ENCODE measurements at places on chromosomes 16 and 17.

DNA sequence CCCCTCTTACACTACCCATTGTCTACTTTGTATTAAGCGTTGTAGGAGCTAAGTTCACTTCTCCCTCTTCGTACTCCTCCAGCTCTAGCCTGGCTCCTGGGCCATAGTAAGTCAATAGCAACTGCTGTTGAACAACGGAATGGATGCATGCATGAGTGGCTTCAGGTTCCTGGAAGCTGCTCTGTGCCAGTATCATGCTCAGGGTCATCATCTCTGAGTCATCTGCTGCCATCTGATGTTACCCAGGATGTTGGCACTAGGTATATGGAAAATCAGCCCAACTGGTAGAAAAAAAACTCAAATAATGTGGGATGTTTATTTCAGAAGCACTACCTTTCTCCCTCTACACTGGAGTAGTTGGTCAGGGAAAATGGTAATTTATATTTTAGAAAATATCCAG is 536.8 kb downstream of the NPIPA7 start:
- DNase-seq = peak; percentile 15

- peak; percentile 23 for DNase-seq
Observed at GRCh38 chr16:53159781-53160436, 105.1 kb downstream of the CHD9 start.

DNA sequence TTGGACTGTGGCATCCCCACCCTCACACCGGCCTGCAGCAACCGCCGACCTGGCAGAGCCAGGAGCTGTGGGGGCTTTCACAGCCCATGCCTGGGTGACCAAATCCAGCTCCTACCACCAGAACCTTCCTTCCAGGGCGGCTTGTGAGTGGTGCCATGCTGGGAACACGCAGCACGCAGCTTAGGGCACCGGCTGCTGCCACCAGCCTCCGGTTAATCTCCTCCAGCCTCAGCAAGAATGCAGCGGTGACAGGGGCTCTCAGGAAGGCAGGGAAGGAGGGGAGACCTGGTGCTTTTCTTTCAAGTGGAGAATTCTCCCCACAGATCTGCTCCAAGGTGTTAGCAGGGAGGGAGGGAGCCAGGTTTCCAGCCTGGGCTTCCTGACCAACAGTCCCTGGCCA is 32.3 kb upstream of the ANKRD40CL start:
- no peak for DNase-seq

- no peak for DNase-seq
Observed at GRCh38 chr16:84475643-84476240, 28.7 kb downstream of the MEAK7 start.

DNA sequence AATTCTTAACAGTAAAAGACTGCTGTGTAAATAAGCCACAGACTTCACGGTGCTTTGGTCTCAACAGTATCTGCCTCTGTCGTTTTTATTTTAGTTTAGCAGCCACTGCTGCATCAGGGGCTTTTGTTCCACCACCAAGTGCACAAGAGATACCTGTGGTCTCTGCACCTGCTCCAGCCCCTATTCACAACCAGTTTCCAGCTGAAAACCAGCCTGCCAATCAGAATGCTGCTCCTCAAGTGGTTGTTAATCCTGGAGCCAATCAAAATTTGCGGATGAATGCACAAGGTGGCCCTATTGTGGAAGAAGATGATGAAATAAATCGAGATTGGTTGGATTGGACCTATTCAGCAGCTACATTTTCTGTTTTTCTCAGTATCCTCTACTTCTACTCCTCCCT is 7.9 kb downstream of the HERPUD1 start:
- DNase-seq = no peak

DNA sequence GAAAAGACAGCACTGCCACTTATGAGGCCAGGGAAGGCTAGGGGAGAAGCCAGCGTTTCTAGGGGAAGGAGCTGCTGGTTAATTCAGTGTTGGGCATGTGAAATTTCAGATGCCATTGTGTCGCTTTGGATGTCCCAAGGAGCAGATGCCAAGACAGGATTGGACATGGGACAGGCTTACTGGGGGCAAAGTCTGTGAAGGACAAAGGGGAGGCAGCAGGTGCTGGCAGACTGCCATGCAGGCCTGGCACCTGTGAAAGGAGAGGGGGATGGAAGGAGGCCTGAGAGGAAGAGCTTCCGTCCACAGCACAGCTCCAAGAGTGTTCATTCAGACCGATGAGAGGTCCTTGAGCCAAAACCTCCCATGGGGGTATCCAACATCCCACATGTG is 255.5 kb upstream of the RPL38 start:
- DNase-seq = no peak

GRCh38 chr16:61616088-61616487 is 420.1 kb downstream of the CDH8 start:
- DNase-seq = no peak

GRCh38 chr16:59950431-59950830 is 1216.3 kb upstream of the GOT2 start:
- no peak for DNase-seq

DNA sequence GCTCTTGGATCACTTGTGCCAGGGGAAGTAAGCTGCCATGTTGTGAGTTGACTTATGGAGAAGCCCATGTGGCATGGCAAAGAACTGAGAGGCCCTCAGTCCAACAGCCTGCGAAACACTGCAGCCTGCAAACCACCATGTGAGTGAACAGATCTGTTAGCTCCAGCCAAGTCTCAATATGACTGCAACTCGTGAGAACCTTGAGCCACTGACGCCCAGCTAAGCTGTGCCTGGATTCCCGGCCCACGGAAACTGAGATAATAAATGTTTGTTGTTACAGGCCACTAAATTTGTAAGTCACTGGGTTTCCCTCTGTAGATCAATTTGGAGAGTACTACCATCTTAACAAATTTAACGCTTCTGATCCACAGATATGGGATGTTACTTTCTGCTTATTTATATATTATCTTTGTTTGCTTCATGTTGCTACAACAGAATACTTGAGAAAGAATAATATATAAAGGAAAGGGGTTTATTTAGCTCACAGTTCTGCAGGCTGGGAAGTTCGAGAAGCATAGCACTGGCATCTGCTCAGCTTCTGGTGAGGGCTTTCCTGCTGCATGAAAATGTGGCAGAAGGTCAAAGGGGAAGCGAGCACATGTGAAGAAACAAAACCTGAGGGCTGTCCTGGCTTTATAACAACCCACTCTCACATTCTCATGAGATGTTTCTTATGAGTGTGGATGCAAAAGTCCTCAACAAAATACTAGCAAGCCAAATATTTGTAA is 29.4 kb upstream of the ATP2A3 start:
- no peak for DNase-seq

GRCh38 chr16:83926726-83927397 is 26.2 kb upstream of the OSGIN1 start:
- peak; percentile 83 for DNase-seq

DNA sequence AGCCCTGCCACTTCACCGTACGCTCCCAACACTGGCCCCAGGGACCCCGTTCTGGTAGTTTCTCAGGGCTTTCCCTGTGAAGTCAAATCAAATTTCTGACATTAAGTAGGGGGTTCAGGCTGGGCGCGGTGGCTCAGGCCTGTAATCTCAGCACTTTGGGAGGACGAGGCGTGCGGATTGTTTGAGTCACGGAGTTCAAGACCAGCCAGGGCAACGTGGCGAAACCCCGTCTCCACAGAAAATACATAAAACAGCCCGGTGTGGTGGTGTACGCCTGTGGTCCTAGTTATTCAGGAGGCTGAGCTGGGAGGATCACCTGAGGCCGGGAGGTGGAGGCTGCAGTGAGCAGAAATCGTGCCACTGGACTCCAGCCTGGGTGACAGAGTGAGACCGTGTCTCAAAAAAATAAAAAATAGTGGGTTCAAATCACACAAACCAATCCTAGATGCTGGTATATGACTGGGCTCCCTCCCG is 632 bp downstream of the CYBC1 start:
- no peak for DNase-seq

DNA sequence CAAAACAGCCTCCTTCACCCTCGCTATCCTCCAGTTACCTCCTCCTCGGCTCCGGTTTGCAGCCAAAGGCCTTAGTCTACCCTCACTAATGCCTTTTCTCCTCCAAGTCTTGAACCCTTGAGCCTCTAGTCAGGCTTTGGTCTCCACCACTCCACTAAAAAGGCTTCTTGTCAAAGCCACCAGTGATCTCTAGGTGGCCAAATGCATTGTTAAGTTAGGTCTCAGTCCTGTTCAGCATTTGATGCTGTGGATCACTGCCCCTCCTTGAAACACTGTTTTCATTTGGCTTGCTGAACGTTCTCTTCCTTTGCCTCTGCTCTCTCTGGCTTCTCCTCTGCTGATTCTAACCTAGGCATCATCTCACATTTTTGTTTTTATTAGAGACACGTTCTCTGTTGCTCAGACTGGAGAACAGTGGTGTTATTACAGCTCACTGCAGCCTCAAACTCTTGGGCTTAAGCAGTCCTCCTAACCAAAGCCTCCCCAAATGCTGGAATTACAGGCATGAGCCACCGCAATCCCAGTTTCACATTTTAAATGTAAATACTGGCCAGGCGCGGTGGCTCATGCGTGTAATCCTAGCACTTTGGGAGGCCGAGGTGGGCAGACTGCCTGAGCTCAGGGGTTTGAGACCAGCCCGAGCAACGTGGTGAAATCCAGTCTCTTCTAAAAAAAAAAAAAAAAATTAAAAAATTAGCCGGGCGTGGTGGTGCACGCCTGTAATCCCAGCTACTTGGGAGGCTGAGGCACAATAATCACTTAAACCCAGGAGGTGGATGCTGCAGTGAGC is 1.1 kb downstream of the SGF29 start:
- DNase-seq = no peak

GRCh38 chr16:12092544-12092921 is 116.0 kb downstream of the SNX29 start:
- peak; percentile 24 for DNase-seq

GRCh38 chr17:8249621-8250500 is 772 bp downstream of the PFAS start:
- DNase-seq = no peak

DNA sequence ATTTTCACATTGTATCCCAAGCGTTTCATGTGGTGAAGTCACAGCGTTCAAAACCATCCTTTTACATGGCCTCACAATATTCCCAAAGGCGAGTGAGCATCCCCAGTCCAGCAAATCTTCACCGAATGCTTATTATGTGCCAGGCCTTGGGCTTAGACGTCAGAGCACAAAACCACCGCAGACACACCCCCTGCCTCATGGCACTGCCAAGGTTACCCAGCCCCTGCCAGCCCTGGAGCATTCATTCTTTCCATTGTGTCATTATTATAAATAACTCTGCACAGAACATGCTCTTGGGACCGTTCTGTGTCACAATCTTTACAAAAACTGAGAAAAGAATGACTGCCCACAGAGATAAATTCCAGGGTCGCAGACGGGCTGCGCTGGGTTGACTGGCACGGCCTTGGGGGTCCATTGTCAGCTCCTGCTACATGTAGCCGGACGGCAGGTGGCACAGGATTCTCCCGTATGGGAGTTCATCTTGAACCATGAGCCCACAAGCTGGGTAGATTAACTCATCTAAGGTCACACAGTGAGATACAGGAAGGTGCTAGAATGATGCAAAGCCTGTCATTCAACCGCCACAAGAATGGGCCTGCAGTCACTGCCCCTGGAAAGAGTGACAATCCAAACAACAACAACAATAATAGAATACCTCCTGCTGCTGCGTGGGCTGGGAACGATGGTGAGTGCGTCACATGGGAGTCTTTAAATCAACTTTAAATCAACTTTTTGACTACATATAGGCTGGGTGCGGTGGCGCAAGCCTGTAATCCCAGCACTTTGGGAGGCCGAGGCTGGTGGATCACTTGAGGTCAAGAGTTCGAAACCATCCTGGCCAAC is 4.5 kb upstream of the NECAB2 start:
- DNase-seq = no peak

GRCh38 chr16:795580-796229 is 4.8 kb downstream of the GNG13 start:
- DNase-seq = peak; percentile 74

DNA sequence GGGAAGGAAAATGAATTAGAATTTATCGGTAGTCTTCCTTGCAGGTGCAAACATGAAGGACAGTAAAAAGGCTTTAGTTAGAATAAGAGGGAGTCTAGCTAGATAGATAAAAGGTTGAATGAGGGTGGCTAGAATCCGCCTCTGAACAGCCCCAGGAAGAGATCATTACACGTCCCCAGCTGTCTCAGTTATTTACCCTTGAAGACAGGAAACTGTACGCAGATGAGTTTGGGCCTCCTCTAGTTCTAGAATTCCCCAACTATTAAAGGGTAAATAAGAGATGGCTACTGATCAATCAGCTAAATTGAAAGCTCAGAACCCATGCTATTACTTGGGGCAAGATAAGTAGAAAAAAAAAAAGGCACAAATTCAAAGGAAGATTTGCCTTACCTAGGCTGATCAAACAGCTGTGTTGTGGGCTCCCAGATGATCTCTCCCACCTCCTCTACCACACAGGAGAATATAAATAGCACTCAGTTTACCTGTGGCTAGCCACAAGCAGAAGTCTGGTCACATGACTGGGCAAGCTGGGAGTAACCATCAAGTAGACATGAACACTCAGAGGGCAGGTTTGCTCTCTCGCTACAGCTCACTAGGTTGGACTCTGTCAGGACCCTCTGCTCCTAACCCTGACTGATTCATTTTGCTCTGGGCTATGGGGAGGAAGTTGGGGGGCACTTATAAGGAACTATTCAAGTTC is 17.0 kb downstream of the FAM117A start:
- DNase-seq = no peak

GRCh38 chr16:8575399-8575798 is 14.9 kb downstream of the TMEM114 start:
- DNase-seq = no peak

- no peak for DNase-seq
Observed at GRCh38 chr16:66610111-66610820, 5.8 kb downstream of the CMTM3 start.

DNA sequence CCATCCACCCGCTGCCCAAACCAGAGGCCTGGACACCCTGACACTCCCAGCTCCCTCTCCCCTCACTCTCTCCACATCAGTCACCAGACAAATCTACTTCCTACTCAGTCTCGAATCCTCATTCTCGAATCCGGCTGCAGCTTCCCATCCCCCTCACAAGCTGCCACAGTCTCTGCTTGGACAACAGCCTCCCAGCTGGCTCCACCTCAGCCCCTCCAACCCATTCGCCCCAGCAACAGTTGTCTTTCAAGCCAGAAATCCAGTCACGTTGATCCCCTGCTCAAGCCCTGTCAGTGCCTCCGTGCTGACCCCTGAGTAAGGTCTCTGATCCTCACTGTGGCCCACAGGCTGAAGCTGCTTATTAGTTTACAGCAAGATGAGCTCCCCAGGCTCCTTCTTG is 44.2 kb upstream of the MTSS2 start:
- DNase-seq = no peak

All from Daoy (cell line).